C1 segment of cervical spinal cord (tissue), 14 donors: ENCODE measurements at places on chromosomes 6 and 20.

DNA sequence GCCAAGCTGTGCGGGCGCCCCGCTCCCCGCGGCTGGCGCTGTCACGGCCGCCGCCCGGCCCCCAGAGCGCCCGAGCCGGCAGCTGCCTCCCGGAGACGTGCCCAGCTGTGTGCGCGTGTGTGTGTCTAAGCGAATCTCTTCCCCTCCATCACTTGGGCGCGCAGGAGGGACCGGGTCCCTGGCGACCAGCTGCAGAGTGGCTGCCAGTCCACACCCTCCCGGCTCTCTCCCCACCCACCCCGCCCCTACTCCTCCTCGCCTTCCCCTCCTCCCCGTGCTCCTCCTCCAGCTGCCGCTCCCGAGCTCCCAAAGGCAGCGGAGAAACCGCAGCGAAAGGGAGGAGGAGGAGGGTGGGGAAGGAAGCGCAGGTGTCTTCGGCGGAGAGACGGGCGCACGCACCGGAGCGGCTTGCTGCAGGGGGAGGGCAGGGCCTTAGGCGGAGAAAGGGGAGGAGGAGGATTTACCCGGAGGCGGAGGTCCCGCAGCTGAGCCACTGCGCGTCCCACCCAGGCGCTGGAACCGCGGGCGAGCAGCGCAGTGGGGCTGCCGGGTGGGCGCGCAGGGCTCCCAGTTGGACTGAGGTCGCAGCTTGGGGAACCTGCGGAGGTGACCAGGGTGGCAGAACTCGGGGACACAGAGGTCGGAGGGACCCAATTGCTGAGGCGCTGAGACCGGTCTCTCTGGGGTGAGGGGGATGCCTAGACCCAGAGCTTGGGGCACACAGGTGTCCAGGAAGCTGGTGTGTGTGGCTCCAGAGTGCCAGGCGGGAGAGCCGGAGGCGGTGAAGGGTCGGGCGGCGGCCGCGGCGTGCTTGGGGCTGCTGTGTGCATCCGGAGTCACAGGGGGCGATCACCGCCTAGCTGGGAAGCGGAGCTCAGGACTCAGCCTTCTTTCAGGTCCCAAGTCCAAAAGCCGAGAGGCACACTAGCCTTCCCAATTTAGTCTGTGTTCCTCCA, at the start of gene HS3ST5:
Gene HS3ST5 (minus strand): TSS at position 198 of the 956 bp plus-strand sequence. CDS start 280,178 bp downstream, outside the sequence.
- peak; percentile 71 for DNase-seq

DNA sequence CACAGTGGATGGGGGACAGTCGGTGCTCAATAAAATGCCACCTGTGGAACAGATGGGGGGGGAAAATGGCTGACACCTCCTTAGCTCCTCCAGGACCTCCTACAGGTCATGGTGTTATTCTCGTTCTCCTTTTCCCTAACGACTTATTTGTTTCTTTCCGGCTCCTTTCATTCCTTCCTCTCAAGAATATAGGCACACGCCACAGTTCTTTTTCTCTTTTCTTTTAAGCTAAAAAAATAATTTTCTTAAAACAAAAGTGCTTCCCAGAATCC, 1.4 kb upstream of the RNASET2 start:
- DNase-seq = no peak

DNA sequence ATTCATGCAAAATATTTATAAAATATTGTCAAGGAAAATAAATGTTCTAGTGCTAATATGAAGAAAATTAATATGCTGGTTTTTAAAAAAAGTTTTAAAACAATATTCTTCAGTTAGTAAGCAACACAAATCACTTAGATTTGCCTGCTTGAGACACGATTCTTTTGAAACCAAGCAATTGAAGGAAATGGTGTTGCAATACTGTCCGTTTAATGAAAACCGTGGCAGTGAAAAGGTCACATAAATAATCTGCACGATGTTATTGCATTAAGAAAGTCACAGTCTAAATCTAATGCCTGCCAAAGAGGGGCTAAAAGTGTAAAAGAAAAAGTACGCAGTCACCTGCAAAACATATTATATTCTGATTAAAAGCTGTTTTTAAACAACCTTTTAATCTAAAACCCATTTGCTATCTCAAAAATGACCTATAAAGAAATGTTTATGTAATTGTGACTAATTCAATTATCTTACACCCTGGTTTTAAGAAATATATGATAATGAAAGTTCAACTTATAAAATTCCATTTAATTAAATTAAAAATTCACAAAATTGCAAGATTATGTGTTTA, 143.0 kb downstream of the GMDS start:
- DNase-seq = no peak

- no peak for DNase-seq
These were observed 21.8 kb downstream of the CDS2 start for GRCh38 chr20:5148581-5148980.

DNA sequence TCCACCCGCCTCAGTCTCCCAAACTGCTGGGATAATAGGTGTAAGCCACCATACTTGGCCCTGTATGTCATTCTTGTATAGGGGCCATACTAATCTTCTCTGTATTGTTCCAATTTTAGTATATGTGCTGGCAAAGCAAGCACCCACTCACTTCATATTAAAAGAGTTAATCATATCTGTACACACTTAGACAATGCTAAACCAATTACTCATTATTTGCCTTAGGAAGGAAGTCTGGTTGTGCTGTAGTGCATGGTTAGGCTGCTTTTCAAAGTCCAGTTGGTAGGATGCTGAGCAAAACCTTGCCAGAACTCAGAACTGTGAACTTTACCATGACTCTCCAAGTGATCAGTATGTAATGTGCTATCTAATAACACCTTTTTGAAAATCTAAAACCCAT, 88.6 kb downstream of the LIN28B start:
- DNase-seq = no peak

- DNase-seq = peak; percentile 79
These were observed 30.1 kb downstream of the TRIM38 start for GRCh38 chr6:25992413-25993340.

- no peak for DNase-seq
These were observed 1.9 kb downstream of the SLC32A1 start for GRCh38 chr20:38725931-38726803.

GRCh38 chr6:117547688-117548621, 54.4 kb downstream of the GOPC start:
- DNase-seq = peak; percentile 29

DNA sequence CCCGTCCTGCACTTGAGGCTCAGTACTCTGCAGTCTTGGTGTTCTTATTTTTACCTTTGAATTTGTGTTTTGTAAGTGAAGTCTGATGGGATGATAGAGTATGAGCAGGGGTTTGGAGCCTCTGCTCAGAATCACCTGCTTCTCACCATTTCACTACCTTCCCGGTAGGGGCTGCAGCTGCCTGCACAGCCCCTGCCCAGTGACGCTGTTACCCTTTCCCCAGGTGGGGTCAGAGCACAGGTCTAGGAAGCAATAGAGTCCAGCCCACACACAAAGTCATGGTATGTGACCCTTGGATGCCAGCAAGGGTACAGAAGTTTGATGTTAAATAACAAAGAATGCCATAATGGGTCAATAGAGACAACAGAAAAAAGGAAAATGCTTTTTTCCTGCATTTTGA, 101.8 kb upstream of the TCF21 start:
- no peak for DNase-seq

DNA sequence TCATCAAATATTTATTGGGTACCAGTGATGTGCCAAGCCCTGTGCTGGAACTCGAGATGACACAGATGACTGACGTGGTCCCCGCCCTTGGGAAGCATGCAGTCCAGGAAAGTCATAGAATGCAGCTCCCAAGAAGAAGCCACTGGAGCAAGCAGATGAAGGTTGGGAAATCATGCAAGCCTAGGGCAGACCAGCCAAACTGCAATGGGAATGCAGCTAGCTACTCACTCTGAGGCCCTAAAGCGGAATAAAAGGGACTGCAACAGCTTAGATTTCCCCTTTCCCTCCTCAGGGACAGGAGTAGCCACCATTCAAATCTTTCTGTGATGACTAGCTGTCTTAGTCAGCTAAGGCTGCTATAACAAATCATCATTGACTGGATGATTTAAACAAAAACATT, 152.2 kb downstream of the MAFB start:
- no peak for DNase-seq
